ENCODE measurements at places on chromosomes 2 and 18.
A peak's percentile ranks its signal among the peaks of the same experiment; 100 is the strongest.

DNA sequence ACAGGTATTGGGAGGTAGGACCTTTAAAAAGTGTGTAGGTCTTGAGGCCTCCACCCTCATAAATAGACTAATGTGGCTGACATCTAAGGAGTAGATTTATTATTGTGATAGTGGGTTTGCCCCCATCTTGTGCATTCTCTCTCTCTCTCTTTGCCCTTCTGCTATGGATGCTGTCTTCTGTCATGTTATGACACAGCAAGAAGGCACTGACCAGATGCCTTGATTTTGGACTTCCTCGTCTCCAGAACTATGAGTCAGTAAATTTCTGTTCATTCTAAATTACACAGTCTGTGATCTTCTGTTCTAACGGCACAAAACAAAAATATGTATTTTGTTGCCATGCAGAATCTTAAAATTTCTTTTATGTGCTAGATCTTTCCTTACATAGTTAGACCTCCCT is 66.9 kb downstream of the ATAD2B start:
- no peak for DNase-seq

DNA sequence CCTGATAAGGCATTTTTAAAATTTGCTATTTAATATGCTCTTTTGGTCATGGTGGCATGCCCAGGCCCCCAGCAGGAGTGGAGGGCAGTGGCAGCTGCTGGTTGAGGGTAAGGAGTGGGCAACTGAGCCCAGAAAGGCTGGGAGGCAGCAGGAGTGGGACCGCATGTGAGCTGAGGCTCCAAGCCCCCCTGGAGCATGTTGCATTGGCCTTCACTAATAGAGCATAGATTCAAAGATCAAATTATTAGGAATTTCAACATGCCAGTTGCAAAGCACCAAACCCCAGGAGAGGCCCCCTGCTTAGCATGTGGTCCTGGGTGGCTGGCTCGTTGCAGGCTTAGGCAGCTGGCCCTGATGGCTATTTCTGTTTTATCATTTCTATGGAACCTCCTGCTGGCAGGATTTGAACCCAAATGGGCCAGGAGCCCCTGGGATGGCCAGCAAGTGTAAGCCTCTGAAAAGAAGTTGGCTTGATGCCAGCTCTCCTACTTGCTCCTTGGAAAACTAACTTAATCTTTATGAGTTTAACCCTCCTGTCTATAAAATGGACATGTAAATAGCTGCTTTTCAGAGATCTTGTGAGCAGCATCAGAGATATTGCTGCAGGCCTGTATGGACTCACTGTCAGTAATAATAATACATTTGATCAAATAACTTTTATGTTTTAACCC is 42.1 kb upstream of the TMEM131 start:
- DNase-seq = no peak

- DNase-seq = no peak
Measured at GRCh38 chr18:9249254-9249653, 85.3 kb upstream of the TWSG1 start.

DNA sequence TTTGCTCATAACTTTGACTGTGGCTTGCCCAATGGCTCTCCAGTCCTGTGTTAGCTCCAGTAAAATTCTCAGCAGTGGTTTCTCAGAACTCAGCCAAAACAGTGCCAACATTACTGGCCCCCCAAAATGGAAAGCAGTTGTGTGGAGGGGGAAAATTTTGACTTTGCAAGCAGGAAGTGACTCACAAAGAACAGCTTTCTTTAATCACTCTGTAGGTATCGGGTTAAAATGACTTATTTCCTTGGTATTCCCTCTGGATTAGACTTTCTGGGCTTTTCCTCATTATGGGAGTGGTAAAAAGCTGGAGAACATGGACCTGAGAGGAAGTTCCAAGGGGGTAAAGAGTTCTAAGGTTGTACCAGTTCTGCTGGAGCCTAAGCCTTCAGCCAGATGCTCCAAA is 175.7 kb upstream of the RND3 start:
- DNase-seq = no peak

DNA sequence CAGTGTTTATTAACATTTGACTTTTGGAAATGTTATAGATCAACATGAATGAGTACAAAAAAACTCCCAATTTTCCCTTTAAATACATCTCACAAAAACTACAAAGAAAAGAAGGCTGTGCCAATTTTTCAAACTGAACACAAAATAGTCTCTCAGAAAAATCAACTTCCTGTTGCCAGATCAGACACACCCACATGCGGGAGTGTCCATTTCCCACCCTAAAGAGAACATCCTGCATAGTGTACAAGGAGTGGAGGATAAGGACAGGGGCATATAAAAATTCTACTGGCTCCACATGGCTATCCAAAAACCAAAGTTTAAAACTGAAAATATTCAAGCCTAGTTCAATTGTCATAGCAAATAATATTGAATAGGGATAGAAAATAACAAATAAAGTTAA is 165.3 kb downstream of the ATAD2B start:
- DNase-seq = no peak

DNA sequence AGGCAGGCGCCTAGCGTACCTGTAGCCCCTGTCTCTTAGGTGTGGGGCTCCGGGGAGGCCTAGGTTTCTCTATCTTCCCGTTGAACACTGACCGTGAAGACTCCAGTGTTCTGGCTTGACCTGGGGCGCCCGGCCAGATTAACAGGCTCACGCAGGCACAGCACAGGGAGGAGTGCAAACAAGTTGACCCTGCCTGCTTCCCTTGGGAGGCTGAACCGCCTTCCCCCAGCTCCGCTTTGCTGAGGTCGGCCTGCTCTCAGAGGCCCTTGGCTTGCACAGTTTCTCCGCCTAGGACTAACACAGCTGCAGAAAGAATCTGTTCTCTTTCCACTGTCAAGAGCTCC is 567 bp downstream of the PCYOX1 start:
- peak; percentile 61 for DNase-seq

DNA sequence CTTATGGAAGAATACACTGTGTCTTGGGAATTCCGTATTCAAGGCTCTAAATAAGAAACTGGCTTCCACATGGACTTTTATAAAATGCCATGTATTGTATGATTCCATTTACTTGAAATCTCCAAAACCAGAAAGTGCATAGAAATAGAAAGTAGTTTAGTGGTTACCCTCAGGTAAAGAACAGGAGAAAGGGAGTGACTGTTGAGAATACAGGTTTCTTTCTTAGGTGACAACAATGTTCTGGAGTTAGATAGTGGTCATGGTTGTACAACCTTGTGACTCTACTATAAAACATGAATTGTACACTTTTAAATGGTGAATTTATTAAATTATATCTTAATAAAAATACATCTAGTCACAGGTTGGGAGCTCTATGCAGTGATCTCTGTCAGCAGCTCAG is 481.8 kb downstream of the SPAG16 start:
- no peak for DNase-seq

DNA sequence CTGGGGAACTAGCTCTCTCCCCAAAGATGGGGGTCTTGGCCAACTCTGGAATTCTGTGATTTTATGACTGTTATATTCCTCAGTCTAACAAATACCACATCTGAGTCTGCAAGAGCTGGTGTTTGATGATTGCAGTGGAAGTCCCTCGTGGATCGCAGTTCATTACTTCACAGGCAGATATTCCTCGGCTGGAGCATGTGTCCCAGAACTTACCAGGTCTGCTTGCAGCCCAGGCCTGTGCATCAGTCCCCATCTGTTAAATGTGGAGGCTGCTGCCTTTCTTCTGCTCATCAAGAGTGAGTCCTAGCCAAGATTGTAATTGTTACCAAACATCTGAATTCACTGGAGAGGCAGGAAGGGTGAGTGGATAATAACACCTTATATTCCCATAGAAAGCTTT is 55.5 kb downstream of the PRKCE start:
- DNase-seq = no peak

DNA sequence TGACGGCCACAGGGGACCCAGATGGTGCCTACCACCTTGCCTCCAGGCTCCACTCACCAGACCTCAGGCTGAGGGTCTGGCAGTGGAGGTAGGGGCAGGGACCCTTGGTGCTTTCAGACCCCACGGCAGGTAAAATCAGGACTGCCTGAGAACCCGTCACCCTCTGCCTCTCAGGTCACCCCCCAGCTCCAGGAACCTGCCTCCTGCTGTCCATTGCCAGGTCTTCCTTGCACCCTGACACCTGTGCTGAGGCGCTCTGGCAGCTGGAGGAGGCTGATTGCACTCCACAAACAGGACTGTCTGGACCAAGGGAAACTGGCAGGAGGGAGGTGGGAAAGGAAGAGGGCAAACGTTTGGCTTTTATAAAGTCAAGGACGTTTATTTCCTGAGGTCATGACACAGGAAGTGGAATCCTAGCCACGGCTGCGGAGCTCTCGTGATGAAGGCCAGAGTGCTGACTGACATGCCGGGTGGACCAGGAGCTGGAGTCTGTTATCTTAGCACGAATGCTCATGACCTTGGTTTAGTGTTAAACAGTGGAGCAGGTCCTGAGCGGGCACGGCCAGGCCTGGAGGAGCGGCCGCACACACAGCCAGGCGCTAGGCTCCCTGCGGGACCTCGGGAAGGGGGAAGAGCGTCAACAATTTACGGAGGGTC is 40.5 kb downstream of the ANO7 start:
- no peak for DNase-seq

GRCh38 chr18:65398347-65399075 is 352.3 kb upstream of the CDH7 start:
- no peak for DNase-seq

DNA sequence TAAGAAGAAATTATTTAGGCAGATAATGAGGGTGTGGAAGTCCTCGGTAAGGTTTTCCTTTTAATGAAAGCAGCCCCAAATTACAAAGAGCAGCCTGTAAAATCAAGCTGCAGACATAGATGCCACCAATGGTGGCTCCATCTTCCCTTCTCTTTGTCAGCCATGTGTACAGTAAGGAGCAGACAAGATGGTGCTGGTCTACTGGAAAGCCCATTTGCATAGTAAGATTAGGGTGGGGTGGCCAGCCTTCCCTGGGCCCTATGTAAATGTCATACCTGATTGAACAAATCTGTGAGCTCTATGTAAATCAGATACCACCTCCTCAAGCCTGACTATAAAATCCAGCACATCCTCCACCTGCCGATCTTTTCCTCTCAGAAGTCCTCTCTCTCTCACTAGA is 154.4 kb upstream of the SERTAD2 start:
- DNase-seq = no peak

DNA sequence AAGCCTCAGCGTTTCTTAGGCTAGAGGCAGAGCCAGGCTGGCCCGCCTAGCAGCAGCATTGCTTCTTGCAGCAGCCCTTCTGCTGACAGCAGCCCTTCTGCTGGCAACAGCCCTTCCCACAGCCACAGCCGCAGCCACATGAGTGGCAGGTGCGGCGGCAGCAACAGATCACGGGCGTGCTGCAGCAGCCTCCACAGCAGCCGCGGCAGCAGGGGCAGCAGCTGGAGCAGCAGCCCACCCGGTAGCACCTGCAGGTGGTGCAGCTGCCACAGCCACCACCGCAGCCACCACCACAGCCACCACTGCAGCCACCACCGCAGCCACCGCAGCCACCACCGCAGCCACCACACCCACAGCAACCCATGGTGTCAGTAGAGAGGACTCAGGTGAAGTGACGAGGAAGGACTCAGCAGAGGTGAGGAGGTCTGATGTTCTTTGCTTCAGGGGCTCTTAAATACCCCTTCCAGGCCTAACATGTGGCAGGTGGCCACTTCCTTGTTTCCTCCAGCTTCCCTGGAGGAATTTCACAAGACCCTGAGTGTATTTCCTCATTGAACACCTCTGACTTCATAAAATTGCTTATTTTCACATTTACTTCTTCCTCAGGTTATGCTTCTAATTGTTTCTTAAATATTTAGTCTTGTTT is at the start of gene SCYGR6:
Gene SCYGR6 (minus strand): TSS at position 364 of the 646 bp plus-strand sequence. CDS start 0 bp downstream, at position 364.
- DNase-seq = no peak

DNA sequence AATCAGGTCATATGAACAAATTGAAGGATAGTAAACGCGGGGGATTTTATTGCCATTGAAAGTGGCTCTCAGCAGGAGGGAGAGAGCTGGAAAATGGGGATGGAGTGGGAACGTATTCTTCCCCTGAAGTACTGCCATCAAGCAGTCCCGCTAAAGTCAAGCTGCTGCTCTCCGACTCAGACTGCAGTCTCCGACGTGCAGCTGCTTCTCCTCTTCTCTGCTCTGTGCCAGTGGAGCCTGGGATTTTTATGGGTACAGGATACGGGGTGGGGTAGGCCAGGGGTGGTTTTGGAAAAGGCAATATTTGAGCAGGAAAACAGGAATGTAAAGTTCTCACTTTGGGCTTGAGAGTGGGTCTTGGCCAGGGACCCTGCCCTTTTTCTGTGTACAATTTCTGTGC is 33.0 kb downstream of the KCTD18 start:
- DNase-seq = no peak

GRCh38 chr2:46030330-46030729 is 266.9 kb upstream of the EPAS1 start:
- DNase-seq = no peak

- DNase-seq = no peak
Measured at GRCh38 chr2:85397925-85398331, 12.2 kb downstream of the CAPG start.

DNA sequence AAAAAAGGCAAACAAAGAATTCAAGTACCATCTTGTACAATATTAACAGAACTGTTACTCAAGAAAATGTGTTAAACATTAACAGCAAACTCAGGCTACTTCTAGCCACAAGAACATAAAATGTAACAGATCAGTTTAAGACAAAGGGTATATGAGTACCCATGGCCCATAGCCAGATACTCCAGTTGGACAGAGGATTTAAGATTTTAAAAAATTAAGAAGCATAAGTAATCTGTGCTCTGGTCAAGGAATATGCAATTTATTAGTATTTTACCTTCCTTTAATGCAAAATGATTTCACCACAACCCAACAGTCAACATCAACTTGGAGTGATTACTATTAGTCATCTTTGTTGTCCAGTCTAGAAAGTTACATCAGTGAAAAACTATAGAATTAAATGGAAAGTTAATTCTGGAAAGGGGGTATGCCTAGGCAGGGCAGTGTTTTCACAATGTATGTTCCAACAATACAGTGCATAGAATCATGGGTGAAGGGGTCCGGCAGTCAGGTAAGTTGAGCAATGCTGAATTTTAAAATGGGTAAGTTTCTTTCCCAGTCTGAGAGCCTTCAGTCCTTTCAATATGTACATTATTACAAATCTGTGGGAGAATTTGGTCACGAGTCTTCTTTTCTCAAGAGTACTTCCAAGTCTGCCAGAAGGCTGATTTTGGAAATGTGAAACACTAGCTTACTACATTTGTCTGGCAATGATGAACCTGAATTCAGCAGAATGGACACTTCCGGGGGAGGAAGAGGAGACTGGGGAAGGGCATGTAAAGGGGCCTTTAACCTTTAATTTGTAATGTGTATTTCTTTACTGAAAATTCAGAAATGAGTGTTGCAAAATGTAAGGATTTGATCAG is 34.5 kb downstream of the SFT2D3 start:
- no peak for DNase-seq

DNA sequence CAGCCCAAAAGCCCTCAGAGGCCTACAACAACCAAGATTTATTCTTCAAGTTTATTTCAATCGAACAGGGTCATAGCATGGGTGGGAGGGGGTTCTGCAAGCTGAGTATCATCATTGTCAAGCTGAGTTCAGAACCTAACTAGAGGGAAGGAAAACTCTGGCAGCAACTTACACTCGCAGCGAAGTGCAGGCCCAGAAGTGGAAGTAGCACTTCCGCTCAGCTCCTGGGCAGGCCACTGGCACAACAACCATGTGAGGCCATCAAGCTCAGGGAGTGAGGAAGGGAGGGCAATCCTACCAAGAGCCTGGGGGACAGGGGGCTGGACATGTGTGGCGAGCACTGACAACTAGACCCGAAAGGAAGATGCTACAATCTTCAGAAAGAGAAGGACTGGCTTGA is 4.8 kb downstream of the UXS1 start:
- DNase-seq = no peak

- no peak for DNase-seq
Measured at GRCh38 chr2:238239543-238239862, 335 bp downstream of the HES6 start.

Data from left colon (tissue), 2 donors.